Trophoblast cell (in vitro differentiated cells and primary cell): ENCODE measurements at places on chromosomes 16 and 17.

DNA sequence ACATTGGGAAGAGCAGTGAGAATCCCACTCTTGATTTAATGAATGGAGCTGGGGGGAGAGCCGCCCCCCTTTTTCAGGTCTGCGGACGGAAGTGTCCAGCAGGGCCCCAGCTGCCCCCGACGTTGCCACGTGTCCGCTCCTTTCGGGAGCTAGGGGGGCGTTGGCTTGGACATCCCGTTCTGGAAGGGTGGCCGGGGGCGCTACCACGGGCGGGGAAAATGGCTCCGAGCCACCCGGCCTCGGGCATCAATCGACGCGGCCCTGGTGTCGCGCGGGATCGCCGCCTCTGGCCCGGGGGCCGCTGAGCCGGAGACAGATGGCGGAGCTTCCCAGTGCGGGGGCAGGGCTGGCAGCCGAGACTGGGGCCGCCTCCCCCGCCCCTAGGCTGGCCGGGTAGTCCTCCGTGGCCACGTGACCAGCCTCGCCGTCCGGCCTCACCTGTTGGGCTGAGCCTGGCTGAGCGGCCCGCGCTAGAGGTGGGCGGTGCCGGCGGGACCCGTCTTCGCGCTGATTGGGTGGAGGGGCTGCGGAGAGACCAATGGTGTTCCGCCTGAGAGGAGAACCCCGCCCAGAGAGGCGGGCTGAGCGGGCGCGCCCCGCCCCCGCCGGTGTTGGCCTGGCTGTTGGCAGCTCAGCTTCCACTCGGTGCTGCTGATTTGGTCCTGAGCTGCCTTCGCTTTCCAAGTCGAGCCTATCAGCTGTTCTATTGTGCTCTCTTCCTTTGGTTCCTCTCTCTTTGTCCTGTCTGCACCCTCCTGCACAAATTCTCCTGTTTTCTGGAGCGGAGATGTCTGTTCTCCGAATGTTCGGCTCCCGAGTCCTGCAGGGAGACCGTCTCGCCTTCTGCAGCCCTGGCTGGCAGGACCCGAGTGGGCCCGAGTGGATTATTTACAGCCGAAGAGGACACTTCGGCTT, 8.3 kb downstream of the HS3ST3B1 start:
- peak; percentile 98 for DNase-seq

DNA sequence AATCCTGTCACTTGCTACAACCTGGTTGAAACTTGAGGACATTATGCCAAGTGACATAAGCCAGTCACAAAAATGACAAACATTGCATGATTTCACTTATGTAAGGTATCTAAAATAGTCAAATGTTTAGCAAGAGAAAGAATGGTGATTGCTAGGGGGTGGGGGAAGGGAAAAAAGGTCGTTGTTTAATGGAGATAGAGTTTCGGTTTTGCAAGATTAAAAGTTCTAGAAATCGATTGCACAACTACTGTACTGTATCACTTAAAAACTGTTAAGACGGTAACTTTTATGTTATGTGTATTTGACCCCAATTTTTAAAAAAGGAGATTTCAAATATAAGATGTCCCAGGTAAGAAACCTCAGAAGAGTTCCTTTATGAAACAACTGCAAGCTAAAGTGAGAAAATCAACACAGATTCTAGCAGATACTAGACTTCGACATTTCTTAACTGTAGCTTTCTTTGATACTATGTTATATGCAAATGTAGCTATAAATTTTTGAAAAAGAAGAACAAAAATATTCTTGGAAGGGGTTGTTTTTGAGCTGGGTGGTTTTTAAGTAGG, 5.9 kb downstream of the MEOX1 start:
- peak; percentile 34 for DNase-seq

DNA sequence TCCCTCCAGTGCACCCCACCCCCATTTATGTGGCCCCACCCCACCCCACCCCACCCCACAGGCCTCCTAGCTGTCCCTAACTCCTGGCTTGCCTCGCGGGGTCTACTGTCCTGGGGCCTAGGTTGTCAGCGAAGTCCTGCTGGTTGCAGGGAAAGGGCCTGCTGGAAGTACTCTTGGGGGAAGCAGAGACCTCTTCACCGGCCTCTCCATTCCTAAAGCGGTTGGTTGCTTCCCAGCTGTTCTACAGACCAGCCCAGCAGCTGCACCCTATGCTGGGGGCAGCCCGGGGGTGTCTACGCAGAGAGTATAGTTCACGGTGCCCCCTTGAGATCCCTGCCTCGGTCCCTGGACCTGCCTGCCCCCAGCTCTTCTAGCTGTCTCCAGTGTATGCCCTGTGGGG, 56.2 kb downstream of the BAIAP2 start:
- no peak for DNase-seq

DNA sequence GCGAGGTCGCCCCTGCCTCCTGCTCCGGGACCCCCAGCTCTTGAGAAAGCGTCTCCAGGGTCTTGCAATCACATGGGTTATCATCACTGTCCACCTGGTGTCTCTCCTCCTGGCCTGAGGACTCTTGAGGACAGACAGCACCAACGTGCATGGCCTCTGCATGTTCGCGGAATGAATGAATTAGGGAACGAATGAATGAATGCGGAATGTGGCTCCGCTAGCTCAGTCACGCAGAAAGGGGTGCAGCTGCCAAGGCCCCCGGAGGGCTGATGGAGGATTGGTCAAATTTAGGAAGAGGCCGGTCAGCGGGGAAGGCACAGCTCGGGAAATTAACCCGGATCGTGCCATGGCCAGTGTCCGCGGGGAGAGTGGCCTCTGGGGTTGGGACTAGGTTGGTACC, 3.3 kb downstream of the FBXL16 start:
- no peak for DNase-seq

GRCh38 chr17:66488864-66489263, 186.5 kb downstream of the PRKCA start:
- no peak for DNase-seq

DNA sequence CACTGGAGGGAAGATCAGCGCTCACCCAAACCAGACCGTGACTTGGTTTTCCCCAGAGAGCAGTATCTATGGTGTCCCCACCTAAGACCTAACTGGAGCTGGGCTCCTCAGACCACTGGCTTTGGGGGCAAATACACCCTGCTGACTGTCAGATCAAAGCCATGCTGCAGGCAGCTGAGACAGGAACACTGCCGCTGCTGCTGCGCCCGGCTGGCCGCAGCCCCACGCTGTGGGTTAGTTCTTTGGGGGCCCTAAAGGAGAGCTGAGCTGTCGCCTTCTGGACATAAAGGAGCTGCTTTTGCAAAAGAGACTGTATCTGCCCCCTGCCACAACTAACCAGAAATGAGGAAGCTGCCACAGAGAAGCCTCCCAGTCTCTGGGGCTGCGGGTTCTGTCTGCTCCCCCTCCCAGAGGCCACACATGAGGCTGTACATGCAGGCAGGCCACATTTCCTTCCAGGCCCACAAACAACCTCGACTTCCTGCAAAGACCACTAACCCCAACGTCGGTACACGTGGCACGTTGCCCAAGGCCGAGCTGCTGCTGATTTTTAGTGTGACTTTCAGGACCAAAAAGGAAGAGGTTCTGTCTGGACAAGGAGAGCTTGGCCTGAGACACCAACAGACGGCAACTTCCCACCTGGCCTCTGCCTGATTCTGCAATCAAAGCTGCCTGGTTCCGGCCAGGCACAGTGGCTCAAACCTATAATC, 18.2 kb upstream of the ABR start:
- no peak for DNase-seq

DNA sequence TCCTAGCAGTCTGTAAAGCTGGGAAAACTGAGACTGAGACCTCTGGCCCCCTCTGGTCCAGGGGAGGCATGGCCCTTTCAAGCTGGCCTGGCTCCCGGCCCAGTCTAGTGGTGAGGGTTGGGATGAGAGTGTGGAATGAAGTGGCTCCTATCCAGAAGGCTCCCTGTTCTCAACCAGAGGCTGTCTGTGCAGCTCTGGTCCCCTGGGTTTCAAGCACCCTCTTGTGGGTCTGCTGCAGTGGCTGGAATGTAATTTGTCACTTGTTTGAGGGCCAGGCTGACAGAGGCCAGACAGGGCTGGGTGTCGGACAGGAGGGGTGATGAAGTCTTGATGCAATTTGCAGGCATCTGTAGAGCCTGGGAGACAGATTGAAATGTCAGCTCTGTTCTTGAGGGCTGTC, 22.1 kb upstream of the PHF12 start:
- no peak for DNase-seq

DNA sequence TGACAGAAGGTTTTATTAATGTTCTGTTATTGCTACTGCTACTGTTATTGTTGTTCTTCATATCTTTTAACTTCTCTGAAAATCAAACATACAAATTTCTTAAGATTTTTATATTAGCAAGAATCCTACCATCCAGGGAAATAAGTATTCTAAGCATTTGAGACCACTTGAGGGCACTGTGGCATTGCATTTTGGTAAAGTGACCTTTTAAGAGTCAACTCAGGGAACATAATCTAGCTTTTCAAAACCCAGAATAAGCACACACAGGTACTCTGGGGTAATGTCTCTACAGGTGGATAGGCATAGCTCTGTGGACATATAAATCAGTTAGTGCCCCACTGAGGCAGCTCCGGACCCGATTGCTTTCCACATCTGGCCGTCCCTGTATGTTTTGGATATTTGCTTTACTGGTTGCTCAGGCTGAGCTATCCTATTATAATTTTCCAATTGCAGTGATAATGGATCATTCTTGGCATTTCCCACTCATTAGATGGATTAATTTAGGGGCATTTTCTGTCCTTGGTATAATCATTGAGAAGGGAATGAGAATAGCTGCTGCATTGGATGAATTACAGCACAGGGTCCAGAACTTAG, 1425.1 kb upstream of the CDH8 start:
- peak; percentile 30 for DNase-seq

DNA sequence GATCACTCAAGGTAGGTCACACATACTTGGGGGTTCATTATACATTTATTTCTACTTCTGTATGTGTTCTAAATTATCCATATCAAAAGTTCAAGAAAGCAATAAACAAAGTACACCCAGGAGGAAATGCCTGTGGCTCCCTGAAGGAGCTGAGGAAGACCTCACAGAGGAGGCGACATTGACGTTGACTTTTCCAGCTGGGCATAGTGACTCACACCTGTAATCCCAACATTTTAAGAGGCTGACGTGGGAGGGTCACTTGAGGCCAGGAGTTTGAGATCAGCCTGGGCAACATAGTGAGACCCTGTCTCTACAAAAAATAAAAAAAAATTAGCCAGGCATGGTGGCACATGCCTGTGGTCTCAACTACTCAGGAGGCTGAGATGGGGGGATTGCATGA, 16.3 kb downstream of the ITGAD start:
- peak; percentile 89 for DNase-seq

- no peak for DNase-seq
Measured at GRCh38 chr16:66473051-66473571, 46.0 kb downstream of the BEAN1 start.

- no peak for DNase-seq
Measured at GRCh38 chr16:3147046-3147756, 12.4 kb downstream of the ZNF213 start.

GRCh38 chr17:42342242-42343008, 45.8 kb downstream of the STAT3 start:
- no peak for DNase-seq

DNA sequence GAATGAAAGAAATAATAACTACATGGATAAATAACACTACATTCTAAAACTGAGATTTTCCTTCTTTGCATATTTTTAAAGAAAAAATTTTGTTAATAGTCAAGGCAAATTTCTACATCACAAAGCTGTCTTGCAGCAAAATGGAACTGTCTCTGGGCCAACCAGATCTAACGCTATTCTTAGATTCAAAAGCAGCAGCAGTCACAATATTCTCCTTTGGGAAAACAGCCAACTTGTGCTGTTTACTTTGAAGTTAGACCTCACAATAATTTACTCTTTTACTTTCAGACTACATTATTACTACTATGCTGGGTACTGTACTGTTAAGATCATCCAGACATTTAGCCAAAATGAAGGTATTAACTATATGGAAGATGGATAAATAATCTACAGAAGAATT, 189.1 kb downstream of the CEP112 start:
- DNase-seq = no peak
